ENCODE measurements at places on chromosomes 1 and 21.

DNA sequence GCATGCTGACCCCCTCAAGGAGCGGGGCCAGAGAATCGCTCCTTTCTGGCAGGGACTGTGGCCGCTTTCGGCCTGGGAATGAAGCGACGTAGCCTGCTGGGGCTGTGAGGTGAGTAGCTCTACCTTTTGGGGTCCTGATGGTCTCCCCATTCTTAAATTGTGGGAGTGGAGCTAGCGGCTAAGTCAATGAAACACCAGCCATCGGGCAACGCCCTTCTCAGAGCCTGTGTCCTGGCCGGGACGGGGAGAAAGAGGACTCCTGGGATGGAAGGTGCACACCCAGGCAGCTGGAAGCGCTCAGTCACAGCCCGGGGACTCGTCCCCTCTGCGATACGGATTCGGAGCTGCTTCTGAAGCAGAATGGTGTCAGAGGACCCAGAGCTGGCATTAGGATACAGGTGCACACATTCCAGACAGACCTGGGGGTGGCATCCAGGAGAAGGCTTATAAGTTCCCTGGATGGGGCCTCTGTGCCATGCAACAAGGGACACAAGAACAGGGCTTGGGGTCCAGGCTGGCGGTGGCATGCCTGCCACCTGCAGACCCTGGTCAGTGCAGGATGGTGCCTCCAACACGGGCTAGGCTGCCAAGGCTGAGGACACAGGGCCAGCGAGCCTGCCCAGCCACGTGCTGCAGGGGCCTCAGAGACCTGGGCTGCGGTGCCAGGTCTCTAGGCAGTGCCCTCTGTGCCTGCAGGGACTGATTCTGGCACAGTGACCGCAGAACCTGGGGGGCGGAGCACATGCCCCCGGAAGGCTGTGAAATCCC is 945 bp upstream of the WNT9A start:
- peak; percentile 14 for DNase-seq

- DNase-seq: no peak
Measured at GRCh38 chr21:32710987-32711386, 16.8 kb downstream of the SYNJ1 start.

GRCh38 chr21:40563900-40564299 is 283.1 kb downstream of the DSCAM start:
- no peak for DNase-seq

DNA sequence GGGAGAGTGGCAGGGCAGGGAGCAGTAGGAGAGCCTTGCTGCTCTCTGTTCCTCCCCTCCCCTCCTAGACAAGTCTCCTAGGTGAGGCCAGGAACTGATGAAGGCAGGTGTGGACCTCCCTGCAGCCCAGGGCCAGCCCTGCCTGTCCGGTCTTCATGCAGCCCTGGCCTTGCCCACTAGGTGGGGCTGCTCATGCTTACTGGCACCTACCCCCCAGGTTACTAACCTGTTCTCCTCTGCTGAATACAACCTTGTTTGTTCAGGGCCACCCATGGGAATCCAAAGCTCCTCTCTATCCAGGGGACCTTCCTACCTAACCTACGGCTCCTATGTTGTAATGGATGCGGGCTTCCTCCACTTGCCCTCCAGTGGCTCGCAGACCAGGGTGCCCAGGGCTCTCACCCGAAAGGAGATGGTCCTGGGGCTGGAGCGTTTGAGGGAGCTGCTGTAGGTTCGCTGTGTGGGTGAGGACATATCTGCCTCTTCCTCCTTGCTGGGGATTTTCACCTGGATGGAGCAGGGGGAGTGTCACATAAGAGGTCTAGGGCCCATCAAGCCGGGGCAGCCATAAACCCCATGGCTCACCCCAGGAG is 7.9 kb upstream of the TNNT2 start:
- DNase-seq: no peak

DNA sequence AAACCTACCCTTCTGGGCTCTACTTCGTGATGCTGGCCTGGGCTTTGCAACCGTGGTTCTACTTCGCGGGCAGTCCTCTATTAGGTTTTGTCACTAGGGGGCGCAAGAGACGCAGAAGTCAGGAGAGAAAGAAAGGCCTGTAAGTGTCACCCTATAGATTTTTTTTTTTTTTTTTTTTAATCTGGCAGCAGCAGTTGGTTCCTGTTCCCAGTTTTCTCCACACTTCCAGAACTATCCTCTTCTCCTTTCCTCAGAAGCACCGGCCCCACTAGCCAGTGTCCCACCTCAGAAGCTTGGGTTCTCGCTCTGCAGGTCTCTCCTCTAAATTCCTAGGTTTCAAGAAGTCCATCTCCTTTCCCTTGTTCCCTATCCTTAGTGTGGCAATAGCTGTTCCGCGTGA is 9.1 kb upstream of the LCE2D start:
- DNase-seq: no peak

- DNase-seq: no peak
Measured at GRCh38 chr1:108592030-108592759, 32.3 kb downstream of the EEIG2 start.

GRCh38 chr1:204380293-204380831 is 20.6 kb upstream of the PLEKHA6 start:
- DNase-seq: no peak

DNA sequence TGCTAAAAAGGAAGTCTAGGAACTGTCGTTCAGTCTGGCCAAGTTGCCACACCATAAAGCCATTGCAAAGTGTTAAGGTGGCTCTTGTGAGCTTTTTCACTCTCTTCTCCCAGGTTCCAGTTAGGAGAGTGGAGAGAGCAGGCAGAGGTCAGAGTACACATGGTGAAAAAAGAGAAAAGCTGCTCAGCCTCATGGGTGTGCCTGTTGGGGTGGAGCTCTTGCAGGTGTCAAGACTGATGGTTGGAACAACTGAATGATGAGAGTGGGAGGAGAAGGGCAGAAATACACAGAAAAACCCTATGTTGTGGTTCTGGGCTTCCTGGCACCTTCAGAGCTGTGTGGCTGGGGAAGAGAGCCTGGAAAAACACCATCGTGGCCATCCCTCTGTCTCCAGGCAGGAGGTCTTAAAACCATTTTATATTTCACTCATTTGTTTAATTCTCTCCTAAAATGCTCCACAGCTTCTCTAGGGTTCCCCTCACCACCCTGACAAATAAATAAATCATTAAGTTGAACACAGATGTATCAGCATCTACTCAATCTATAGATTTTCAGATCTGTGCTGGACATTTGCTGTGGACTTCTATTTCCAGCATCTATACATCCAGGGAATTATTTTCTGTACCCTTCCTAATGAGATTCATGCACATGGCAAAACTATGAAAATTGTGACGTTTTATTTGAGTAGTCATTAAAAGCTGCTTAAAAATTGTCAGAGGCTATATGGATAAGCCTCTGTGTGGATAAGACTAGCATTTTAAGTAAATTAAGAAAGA is 17.5 kb downstream of the UBASH3A start:
- DNase-seq: no peak

- DNase-seq: no peak
Measured at GRCh38 chr1:160972939-160973338, 18.3 kb upstream of the ITLN2 start.

DNA sequence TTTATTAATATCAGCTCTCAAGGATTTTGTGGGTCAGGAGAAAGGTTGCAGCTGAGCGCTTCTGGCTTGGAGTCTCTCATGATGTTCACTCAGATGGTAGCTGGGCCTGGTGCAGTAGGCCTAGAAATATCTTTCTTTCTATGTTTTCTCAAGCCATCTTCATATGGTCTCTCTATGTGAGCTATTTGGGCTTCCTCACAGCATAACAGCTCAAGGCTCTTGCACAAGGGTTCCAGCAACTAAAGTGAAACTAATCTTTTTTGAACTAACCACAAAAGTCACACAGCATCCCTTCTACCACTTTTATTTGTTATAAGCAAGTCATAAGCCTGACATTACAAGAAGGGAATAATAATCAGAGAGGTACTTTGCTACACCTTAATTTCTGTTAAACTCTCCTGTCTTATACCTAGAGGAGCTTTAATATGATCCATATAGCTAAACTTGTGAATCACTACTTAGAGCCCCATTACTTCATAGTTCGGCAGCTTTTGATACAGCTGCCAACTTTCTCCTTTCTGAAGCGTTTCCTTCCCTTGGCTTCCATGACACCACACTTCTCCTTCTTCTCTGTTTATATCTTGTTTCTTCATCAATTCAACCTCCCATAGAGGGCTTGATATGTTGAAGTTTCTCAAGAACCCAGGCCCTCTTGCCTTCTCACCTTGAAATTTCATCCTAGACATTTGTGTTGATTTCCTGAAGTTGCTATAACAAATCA is 720.2 kb downstream of the LTN1 start:
- DNase-seq: no peak

DNA sequence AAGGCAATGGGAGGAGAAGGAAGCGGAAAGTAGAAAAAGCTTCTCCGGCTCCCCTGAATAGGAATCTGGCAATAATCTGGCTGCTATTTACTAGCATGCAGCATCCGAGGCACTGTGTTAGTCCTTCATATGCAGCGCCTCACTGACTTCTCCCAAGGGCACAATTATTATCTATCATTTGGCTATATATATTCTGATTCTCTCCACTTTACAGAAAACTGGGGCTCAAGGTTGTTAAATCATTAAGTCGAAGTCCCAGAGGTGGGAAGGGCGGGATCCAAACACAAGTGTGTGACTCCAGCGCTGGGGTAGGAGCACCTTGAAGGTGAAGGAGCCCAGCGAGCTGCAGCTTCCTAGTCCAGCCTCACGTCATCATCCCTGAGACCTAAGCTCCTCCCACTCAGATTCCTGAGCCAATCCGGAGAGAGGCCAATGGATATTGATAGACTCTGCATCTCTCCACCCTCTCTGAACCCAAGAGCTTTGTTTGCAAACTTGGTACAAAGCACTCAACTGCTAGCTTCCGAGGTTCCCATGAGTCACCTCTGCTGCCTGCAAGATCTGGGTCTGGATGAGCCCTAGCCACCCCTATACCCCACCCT is 16.6 kb upstream of the EYA3 start:
- DNase-seq: no peak

DNA sequence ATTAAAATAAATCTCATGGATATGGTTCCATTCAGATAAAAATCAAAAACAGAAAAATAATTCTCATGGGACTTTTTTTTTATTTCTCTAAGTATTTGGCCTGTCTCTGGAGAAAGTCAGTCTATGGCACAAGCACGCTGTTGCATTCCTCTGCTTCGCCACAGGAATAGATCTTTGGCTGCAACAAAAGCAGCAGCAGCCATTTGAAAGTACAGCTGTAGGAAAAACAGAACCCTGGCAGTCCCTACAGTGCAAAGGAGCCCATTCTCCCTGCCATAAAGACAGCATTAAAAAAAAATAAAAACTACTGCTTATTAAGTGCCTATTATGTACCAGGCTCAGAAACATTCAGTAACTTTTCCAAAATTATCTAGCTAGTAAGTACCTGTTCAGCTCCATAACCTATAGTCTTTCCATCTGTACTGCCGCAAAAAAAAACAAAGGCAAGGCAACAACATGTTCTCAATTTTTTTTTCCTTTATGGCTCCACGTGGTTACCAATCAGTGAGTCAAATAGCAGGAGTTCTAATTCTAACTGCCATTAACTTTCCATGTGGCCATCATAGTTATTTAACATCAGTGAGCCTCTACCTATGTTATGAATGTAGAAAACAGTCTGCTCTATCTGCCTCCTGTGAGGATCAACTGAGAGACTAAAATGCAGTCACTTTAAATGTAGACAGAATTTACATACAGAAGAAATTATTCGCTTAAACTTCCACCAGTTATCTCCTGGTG is 22.7 kb downstream of the SLC35D1 start:
- no peak for DNase-seq

GRCh38 chr1:40978886-40979240 is 633 bp upstream of the CTPS1 start:
- DNase-seq: no peak

DNA sequence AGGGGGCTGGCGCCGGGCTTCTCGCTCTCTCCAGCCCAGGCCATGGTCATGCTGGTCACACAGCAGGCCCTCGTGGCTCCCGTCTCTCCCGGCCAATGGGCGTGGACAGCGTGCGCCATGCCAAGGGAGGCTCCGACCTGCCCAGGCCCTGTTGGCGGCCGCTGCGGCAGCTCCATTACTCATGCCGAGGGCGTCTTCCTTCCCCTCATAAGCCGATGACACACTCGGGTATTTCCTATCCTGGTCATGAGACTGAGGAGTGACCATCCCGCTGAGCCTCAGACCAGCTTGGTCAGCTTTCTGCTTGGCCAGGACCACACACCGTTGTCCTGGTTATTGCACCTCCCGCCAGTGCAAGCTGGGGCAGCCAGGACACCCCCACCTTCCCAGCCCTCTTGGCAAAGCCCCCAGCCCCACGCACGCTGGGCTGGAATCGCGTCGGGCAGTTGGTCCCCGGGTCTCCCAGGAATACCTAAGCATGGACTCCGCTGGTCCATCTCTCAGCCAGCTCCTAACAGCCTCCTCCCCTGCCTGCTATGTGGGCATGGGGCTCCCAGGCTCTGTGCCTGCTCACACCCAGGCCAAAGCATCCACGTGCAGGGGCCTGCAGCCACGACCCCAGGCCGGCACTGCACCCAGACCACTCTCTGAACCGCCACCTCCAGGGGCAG is 49.8 kb downstream of the ARHGEF16 start:
- no peak for DNase-seq

DNA sequence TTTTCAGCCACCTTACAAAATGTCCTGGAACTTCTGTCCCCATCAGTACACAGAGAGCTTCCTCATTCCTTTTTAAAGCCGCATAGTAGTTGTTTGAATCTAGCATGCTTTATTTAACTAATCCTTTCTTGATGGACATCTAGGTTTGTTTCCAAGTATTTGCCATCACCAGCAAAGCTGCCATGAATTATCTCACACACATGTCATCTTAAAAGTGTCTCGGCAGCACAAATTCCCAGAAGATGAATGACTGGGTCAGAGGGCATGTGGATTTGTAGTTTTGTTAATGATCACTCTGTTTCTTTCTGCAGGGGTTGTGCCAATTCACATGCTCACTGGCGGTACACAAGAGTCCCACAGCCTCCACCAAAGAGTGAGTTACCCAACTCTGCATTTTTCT is 68.3 kb downstream of the CLIC6 start:
- no peak for DNase-seq

DNA sequence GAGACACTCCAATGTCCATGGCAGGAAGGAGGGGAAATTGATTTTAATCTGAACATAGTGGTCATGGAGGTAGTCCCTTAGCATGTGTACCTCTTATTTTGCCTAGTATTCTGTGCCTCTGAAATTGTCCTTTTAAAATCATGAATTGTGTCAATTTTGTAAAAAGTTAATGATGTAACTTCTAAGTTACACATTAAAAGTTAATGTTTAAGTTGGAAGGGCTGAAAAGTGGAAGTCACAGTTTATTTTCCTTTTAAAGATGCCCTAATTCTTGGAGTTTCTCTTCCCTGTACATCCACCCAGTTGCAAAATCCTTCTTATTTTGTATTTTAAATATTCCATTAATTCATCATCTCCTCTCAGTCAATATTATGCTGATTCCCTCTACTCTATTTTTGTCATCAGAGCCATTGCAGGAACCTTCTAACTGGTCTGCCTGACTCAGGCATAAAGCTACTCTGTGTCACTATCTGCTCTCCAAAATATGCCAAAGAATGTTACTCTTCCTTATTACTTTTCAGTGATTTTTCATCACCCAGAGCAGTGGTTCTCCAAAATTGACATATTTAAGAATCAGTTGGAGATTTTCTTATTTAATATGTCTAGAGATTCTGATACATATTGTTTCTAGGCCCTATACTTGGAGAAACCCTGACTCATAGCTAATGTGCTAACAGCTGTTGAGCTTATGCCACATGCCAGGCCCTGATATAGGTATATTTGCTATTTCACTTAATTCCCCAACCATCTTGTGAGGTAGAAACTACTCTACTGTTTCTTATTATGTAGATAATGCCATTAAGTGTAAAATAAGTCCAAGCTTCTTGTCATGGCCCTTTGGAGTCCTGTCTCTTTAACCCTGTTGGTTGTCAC is 5.1 kb downstream of the HOOK1 start:
- DNase-seq: no peak

- DNase-seq: no peak
Measured at GRCh38 chr1:42942444-42942843, 16.2 kb downstream of the SLC2A1 start.
